ENCODE measurements at places on chromosomes 16 and 17.

DNA sequence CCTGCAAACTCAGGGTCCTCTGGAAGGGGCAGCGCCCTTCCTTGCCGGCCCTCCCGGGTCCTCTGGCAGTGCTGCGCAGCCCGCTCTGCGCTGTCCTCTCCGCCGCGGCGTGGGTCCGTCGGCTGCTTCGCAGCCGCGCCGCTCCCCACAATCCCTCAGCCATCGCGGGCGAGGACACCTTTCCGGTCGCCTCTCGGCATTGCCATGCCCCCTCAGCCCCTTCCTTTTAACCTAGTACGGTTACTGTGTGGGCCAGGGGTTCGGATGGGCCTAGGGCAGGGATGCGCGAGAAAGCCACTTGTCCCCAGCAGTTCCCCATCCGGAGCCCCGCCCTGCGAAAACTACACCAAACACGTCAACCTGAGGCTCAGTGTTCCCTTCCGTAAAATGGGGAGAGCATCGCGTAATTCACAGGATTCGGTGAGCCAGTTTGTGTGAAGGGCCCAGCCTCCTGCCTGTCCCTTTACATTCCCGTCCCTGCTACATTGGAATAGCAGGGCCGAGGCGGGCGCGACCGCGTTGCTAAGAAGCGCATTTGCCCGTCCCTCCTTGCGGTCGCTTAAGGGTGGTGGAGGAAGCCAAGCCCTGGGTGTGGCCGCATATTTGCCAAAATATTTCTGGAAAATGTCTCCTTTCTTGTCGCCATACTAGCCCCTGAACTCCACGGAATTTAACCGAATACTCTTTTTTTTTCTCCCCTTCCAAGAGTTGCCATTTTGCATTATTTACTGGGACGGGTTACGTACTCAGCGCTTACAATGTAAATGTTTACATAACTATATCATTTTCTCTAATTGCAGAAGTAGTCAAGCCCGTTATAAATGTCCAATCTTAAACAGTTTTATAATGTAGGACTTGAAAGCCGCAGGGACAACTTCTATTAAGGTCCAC, 13.2 kb downstream of the COPZ2 start:
- no peak for DNase-seq

GRCh38 chr16:69855592-69855991, 93.5 kb downstream of the WWP2 start:
- no peak for DNase-seq

DNA sequence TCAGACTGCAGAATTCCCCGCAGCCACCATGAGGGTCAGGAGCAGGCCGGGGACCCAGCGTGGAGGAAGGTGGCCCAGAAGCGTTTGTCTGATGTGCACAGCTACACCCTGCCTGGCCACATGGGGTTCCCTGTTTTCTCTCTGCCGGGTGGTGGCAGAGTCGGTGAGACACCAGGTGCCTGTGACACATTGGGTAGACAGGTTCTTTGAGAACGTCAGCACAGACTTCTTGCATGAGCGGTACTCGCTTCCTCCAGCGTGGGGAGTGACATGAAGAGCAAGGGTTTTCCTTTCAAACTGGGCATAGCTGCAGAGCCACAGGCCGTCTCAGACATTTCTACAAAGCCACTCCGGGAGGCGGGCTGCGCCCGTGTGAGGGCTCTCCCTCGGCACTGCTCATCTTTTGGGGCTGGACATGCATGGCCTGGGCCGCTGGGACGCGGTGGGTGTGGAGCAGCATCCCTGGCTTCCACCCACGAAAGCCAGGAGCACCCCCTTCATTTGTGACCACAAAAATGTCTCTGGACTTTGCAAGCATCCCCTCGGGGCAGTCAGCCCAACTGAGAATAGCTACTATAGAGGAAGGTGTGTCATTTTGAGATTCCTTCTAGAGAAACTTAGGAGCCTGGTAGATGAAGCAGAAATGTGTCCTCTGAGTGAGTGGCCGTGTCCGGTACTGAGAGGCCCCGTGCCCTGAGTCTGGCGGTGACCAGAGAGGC, 26.0 kb downstream of the NME3 start:
- no peak for DNase-seq

DNA sequence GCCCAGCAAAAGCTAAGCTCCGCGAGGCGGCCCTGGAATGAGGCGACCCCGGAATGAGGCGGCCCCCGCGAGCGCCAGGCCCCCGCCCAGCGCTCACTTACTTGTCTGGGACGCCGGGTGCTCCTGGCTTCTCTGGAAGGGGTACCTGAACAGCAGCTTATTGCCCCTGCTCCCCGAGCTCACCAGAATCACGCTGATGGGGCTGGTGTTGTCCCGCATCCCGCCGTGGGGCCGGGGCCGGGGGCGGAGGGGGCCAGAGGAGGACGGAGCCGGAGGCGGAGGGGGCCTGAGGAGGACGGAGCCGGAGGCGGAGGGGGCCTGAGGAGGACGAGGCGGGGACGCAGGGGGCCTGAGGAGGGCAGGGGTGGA, 440 bp downstream of the NPRL3 start:
- peak; percentile 28 for DNase-seq

- peak; percentile 98 for DNase-seq
These were observed 11.3 kb downstream of the CA5A start for GRCh38 chr16:87924811-87925670.

DNA sequence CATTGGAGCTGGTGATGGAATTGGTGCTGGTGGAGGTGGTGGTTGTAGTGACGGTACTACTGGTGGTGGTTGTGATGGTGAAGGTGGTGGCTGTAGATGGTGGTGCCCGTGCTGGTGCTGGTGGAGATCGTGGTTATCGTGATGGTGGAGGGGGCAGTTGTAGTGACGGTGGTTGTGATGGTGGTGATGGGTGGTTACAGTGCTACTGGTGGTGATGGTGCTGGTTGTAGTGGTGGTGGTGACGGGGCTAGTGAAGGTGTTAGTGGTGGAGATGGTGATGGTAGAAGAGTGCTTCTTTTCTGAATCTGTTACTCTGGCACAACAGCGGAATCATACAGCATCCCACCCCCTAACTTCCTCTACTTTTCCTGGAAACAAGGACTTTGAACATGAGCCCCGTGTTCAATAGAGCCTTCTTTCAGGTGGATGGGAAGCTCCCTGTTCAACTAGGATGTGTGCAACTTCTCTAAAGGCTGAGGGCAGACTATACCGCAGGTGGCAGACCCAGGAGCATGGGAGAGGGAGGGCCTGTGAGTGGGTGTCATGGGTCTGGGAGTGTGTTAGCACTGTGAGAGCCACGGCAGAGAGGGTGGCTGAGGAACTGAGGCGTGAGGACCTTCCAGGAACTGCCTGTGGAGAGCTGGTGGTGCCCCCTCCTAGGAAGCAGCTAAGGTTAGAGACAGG, 8.2 kb downstream of the TBX21 start:
- DNase-seq: no peak

DNA sequence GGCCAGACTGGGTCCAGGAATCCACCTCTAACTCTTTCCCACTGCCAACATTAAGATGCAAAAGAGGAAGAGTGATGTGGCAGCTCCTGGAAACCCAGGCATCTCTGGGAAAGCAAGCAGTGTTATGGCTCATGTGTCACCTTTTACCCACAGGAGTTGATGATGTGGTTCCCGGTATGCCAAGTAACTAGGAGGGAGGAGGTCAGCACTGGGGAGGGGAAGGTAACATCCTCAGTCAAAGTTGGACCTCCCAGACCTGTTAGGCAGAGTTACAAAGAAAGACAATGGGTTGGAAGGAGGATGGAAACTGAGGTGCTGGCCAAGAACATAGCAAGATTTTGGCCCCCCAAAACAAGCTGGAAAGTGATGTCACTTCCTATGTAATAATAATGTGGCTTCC, 11.4 kb downstream of the KRABD2 start:
- DNase-seq: no peak

GRCh38 chr17:52754838-52755237, 596.3 kb upstream of the CA10 start:
- DNase-seq: no peak

GRCh38 chr17:49645654-49646053, 32.2 kb downstream of the SPOP start:
- DNase-seq: no peak

GRCh38 chr17:42362245-42362961, 25.8 kb downstream of the STAT3 start:
- DNase-seq: peak; percentile 16

GRCh38 chr16:57045694-57046381, 46.5 kb upstream of the CPNE2 start:
- DNase-seq: no peak

DNA sequence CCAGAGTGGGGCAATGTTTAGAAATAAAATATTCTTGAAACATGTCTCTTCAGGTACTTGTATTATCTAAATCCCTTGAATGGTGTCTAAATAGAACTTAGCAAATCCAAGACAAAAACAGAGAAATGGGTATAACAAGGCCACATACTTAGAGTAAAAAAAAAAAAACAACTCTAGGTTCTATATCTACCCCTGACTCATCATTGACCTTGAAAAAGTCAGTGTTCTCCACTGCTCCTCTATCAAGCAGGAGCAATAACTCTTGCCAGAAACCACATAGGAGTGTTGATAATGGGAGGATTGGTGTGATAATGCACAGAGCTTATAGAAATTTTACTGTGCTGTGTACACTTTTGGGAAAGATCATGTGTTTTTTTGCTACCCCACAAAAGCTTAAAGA, 296.6 kb upstream of the PMFBP1 start:
- DNase-seq: peak; percentile 7

DNA sequence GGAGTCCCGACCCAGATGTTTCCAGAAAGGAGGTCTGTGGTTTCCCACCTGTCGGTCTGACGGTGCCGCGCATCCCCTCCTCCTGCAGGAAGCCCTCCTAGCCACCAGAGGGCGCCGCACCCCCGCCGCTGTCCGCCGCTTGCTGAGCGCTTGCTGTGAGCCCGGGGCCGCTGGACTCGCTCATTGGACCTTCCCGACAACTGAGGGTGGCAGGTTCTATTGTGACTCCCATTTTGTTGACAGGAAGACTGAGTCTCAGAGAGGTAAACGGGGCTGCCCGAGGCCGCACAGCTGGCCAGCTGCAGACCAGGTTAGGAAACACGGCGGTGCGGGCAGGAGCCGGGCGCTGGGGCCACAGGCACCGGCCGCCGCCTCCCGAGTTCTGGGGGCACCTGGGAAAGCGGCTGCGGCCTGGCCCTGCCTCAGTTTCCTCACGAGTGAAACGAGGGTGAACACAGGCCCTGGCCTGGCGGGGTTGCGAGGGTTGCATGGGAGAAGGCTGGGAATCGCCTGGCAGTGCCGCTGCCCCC, 191.1 kb upstream of the CIBAR2 start:
- DNase-seq: no peak

DNA sequence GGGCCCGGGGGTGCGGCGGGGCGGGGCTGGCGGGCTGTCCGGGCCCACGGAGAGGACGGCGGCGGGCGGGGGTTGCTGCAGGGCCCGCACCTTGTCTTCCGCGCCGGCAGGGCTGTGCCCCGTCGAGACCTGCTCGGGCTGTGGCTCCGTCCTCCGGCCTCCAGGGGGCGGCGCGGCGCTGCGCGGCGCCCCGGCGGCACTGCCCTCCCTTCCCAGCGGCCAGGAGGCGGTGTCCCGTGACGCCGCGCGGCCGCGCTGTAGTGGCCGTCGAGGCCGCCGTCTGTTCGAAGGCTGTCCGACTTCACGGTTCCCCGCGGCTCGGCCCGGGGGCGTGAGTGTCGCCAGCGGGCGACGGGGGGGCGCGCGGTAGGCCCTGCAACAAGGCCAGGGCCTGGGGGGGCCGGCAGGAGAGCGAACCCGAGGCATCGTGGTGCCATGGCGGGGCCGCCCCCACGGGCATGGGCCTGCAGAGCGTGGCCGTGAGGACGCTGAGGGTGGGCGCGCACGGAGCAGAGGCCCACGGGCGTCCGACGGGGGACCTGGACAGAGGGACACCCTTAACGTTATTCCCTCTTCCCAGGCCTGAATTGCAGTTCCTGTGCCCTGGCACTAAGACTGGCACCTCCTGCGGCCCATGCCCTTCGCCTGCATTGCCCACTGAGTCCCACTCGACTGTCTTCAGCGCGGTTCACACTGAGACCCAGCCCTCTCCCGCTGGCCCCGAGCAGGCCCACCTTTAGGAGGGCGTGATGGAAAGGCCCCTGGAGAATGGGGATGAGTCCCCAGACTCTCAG, at the start of gene PLEKHG4:
Gene PLEKHG4, plus strand, starts transcription at position 237 of the 794 bp plus-strand sequence. Its CDS starts 513 bp downstream, at position 750.
- peak; percentile 78 for DNase-seq

GRCh38 chr16:2159175-2159838, 3.7 kb downstream of the TRAF7 start:
- DNase-seq: no peak

DNA sequence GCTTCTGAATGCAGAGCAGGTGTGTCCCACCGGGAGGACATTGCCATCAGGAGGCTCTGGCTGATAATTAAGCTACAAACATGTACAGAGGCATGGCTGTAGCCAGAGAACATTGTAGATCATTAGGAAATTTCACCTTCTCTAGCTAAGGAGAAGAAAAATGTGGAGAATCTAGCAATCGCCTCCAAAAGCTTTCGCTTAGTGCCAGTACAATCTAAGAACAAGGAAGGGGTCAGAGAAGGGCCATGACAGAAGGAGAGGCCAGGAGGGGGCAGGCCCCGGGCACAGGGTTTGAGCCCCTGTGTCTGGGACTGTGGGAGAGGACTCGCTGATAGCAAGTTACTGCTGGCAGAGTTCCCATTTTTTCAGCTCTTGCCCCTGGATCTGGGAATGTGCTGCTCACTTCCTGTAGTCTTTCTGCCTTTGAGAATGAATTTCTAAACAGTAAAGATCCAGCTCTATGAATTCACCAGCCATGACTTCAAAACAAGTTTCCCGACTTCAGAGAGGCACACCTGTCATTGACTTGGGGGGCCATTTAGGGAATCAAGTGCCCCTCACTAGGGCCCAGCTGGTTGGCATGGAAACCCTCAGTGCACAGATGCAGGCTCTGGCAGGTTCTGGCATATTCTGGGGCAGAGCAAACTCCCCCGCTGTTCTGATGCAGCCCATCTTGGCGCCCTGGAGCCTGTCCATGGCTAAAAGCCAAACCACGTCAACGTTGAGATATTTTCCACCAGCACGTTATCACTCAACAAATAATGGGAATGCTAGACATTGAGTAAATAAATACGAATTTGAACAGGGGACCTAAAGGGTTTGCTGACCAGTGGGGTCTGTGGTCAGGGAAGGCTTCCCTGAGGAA, 59.5 kb upstream of the CACNG4 start:
- peak; percentile 20 for DNase-seq

- DNase-seq: no peak
These were observed 14.3 kb upstream of the DNASE1 start for GRCh38 chr16:3640207-3640606.

GRCh38 chr16:25092441-25092840, 19.1 kb upstream of the LCMT1 start:
- no peak for DNase-seq

DNA sequence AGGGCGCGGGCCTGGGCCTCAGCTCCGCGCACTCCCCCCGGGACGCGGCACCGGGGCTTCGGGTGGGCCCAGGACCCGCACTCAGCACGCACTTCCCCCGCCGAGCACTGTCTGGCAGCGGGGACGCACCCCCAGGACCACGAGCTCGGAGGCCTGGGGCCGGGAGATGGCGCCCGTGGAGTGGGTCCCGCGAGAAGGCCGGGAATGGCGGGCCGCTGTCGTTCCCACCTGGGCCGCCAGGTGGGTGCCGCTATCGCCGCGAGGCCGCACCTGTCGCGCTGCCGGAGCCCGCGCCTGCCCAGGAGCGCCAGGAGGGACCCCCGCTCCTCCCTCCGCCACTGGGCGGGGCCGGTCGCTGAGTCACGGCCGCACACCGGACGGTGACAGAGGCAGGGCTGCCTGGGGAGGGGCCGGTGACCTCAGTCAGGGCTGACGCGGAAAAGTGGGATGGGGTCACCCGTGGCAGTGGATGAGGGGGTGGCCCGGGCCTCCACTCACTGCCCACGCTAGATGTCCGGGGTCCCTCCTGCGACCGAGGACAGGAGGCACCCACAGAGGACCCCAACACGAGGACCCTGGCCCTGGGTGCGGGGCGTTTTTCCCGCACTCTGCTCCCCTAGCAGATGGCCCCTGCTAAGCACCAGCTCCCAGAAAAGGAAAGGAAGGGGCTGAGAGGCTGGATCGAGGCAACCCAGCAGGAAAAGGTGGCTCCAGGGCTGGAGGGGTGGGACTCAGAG, 6.9 kb upstream of the ACTG1 start:
- DNase-seq: peak; percentile 57
